ENCODE measurements at places on chromosomes 3 and 15. TPM values are rescaled to one million over a fixed set of nuclear protein-coding genes. Genes with fewer than 3 reads are reported as not detected.
A peak's percentile ranks its signal among the peaks of the same experiment; 100 is the strongest.

Gene METTL6
- 49.4 TPM for total RNA-seq

DNA sequence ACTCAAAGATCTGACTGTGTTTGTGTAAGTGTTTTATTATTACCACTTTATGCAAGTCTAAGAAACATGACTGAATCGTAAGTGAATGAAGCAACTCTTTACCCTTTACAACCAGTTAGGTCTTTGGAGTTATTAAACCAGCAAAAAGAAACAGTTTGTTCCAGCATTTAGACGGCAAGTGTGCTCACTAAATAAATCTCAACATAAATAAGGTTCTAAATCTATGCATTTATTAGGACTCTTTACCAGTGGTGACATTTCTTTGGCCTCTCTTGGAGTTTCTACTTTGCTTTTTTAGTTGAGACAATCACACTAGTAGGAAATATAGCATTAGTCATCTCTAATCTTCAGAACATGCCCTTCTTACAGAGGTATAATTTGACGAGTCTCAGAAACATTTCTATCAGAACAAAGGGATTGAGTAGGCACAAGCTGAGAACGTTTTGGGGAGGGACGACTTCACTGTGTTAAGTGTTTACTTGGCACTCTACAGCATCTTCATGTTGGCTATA is 739.9 kb upstream of the NR2F2 start:
- no peaks in the 10 kb centered on the region for H3K27me3 ChIP-seq
- H3K4me1 ChIP-seq: no peaks in the 10 kb centered on the region
- DNase-seq: no peak
- H3K4me3 ChIP-seq: no peak overlapping the region

GRCh38 chr15:41661518-41662225 is 1.5 kb downstream of the MGA start:
- no peaks in the 10 kb centered on the region for H3K27me3 ChIP-seq
- H3K4me3 ChIP-seq: peak overlapping the region; percentile 68
- H3K27ac ChIP-seq: peak overlapping the region; percentile 83
- DNase-seq: peak; percentile 90

Gene GOLGA8S
- 9.2 TPM for total RNA-seq

DNA sequence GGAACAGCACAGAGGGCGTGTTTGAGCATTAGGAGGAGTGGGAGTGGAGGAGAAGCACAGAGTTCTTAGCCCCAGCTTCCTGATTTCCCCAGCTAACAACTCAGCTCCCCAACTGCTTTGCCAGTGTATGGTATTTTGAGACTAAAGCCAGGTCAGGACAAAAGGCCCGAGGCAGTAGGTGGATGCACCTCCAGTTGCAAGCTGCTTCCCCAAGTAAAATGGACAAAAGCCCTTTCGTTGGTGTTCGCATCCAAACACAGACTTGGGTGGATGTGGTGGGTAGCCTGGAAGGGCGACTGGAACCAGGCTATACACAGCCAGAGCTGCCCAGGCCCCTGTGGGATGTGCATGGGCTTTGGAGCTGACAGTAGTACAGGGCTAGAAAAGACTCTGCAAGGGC is 12.3 kb upstream of the EHD4 start:
- peaks cover 12% of the 10 kb centered on the region for H3K4me1 ChIP-seq
- no peaks in the 10 kb centered on the region for H3K36me3 ChIP-seq
- no peak overlapping the region for H3K27ac ChIP-seq
- H3K4me3 ChIP-seq: no peak overlapping the region

Gene TRAK1
- 95.9 TPM for total RNA-seq

DNA sequence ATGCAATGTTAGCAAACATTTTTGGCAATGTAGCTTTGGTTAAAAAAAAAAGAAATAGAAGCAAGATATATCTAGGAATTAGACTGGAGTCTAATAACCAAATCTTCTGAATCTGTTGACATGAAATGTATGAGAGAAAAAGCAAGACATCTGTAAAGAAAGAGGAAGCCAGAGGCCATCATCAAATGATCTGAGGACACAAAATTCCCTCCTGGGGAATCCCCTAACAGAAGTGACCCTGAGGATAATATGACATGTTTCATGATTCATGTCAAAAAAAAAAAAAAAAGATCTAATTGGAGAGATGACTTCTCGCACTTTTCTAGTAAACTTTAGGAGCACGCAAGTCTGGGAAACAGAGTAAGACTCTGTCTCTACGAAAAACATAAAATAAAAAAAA is 70.9 kb downstream of the IMPG2 start:
- H3K4me3 ChIP-seq: no peak overlapping the region
- DNase-seq: no peak
- H3K27me3 ChIP-seq: no peaks in the 10 kb centered on the region
- no peak overlapping the region for H3K27ac ChIP-seq
- H3K4me1 ChIP-seq: no peaks in the 10 kb centered on the region

DNA sequence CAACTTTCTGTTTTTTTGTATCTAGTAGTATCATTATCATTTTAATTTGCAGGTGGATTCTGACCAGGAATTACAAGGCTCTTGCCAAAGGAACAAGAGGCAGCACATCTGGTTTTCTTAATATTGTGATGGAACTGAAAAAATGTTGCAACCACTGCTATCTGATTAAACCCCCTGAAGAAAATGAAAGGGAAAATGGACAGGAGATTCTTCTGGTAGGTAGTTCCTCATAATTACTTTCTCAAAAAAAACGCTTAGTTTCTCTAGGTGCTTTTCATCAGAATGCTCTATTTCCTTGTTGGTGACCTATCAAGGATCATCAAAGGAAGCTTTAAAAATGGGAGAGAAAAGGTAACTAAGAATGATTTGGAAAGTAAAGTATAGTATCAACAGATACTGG is 71.6 kb downstream of the CHD2 start:
- H3K27me3 ChIP-seq: no peaks in the 10 kb centered on the region
- H3K27ac ChIP-seq: no peak overlapping the region
- H3K4me3 ChIP-seq: no peak overlapping the region
- DNase-seq: no peak

Gene PLA2G4E
- total RNA-seq: 0.31 TPM

DNA sequence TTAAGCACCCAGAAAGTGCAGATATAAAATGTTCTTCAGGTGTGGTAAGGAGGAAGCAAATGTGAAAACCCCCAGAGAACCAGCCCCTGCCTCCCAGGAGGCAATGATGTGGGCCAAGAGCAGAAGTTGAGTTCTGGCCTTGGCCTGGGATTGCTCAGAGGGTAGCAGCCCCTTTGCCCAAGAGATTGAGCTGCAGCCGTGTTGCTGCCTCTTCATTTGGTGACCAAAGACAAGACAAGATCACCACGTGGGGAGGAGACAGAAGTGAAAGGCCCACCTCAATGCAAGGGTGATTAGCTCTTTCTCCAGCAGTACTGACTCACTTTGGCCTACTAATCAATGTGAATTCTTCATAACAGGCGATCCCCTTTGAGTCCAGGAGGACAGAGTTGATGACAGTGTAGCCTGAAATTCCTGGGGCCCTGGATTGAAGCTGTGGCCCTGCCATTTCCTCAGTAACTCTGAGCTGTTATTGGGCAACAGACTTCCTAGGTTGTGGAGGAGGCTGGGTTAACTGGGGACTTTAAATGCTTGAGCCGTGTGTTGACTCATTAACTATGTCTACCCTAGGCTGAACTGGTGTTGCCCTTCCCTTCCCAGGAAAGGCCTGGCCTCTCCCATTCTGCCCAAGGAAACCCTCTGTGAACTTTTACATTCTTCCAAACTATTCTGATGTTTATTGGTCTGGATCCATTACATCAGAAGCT is 86.5 kb downstream of the ST6GAL1 start:
- no peak for DNase-seq
- H3K4me3 ChIP-seq: no peak overlapping the region
- H3K27ac ChIP-seq: no peak overlapping the region
- H3K27me3 ChIP-seq: no peaks in the 10 kb centered on the region
- no peaks in the 10 kb centered on the region for H3K36me3 ChIP-seq

GRCh38 chr3:120637851-120638559 is 41.9 kb downstream of the NDUFB4 start:
- H3K27me3 ChIP-seq: no peaks in the 10 kb centered on the region
- no peak for DNase-seq
- no peaks in the 10 kb centered on the region for H3K4me1 ChIP-seq
- H3K27ac ChIP-seq: no peak overlapping the region
- no peaks in the 10 kb centered on the region for H3K36me3 ChIP-seq
- H3K4me3 ChIP-seq: no peak overlapping the region

Gene HCLS1
- 8.7 TPM for total RNA-seq

GRCh38 chr3:41346698-41347270 is 147.5 kb downstream of the CTNNB1 start:
- H3K4me3 ChIP-seq: no peak overlapping the region
- no peak overlapping the region for H3K27ac ChIP-seq
- H3K4me1 ChIP-seq: no peaks in the 10 kb centered on the region
- DNase-seq: no peak
- H3K36me3 ChIP-seq: no peaks in the 10 kb centered on the region
- H3K27me3 ChIP-seq: no peaks in the 10 kb centered on the region

DNA sequence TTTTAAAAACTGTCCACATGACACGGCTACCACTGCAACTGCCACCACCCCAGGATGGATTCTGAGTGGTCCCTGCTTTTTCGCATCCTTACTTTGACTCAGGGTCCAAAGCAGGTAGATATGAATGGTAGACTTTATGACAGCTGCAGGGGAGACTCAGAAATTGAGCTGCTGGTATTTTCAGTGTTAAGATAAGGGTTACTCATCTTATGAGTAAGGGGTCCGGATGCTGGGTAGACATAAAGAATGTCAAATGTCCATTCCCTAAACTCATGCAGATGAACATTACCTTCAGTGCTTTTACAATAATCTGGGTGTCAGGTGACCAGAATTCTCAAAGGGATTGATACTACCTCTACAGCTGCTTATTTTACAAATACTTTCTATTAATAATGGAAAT is 25.9 kb upstream of the BBX start:
- no peaks in the 10 kb centered on the region for H3K27me3 ChIP-seq
- no peak for DNase-seq
- H3K4me3 ChIP-seq: no peak overlapping the region
- H3K36me3 ChIP-seq: no peaks in the 10 kb centered on the region
- H3K4me1 ChIP-seq: no peaks in the 10 kb centered on the region
- no peak overlapping the region for H3K27ac ChIP-seq

GRCh38 chr3:165188452-165188851 is 7.7 kb downstream of the SLITRK3 start:
- H3K36me3 ChIP-seq: no peaks in the 10 kb centered on the region
- no peaks in the 10 kb centered on the region for H3K27me3 ChIP-seq
- no peak overlapping the region for H3K27ac ChIP-seq
- H3K4me1 ChIP-seq: peaks cover 1% of the 10 kb centered on the region
- DNase-seq: no peak

Gene CCDC54
- total RNA-seq: 33.9 TPM

Gene IL17RB
- total RNA-seq: 9.5 TPM

Gene CSTA
- total RNA-seq: not detected

DNA sequence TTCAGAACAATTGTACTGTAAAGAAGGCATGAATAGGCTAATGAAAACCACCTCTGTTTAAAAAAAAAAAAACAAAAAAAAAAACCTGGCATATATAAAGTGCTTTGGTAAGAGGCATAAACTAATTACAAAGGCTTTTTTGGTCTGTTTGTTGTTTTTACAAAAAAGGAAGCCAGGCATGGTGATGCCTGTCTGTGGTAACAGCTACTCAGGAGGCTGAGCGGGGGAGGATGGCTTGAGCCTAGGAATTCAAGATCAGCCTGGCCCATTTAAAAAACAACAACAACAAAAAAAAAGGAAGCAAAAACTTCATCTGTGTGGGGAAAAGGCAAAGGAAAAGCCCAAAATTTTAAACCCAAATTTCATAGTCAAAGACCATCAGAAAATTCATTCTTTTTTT is 47.0 kb downstream of the OSBPL10 start:
- no peaks in the 10 kb centered on the region for H3K36me3 ChIP-seq
- H3K27me3 ChIP-seq: no peaks in the 10 kb centered on the region
- peak; percentile 26 for DNase-seq

Gene GABRB3
- 16.2 TPM for total RNA-seq

Gene PARL
- 57.6 TPM for total RNA-seq
